ENCODE measurements at places on chromosomes 3 and 15.

DNA sequence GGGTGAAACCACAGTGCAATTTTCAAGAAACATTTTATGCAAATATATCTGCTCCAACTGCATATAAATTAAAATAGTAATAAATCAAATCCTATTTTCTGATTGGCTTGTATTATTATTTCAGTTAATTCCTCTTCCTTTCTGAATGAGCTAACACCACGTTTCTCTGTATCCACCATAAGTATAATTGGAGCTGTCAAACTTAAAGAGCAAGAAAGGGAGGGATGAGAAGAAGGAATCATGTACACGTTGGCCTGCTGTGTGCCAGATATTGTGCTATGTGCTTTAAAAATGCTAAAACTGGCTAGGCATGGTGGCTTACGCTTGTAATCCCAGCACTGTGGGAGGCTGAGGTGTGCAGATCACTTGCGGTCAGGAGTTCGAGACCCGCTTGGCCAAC, 180.0 kb downstream of the MAGI1 start:
- no peak for DNase-seq

DNA sequence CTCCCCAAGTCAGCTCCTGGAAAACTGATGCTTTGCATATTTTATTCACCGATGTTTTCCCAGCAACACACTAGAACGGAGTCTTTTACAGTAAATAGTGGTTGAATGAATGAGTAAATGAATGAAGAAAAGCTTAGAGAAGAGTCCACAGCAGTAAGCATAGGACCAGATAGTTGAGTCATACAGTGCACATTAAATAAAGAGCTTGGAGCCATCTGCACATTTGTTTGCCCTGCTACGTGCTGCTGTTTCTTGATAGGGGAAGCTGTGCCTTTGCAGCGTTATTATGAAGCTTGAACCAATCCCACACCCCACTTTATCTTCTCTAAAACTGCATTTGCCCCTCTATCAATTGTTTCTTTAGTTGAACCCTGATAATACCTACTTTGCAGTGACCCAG, 1.2 kb downstream of the FAM98B start:
- no peak for DNase-seq

GRCh38 chr3:81749265-81749664, 12.2 kb downstream of the GBE1 start:
- DNase-seq, result no peak

DNA sequence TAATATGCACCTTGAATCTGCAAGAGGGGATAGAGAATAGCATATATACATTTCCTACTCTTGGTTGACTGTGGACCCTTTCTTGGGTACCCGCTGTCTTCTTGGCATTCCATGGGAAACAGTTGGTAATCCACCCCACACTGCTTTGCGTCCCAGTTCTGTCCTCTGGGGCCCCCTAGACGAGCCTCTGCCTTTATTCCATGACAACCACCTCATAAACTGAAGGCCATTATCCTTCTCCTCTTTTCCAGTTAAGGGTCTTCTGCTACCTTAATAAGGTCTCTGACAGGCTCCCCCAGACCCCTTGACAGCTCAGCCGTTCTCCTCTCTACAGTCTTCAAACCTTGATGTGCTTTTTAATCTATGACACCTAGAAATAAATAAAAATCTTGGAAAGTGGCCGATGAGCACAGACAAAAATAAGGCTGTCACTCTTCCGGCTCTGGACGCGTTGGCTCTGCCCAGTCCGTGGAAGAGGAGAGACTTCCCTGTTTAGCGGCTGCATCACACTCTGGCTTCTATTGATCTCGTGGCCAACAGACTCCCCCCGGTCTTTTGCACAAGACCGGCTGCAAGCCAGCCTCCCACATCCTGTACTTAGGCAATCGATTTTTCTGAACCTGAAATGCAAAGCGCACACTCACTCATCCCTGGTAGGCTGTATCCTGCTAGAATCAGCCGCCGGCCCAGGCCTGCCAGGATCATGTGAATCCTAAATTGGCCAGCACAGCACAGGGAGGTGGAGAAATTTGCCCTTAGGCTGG, 251.0 kb upstream of the TLE3 start:
- DNase-seq, result no peak

- DNase-seq, result no peak
These were observed 175.0 kb upstream of the TLE3 start for GRCh38 chr15:70272565-70273355.

GRCh38 chr15:90813796-90814190, 54.6 kb upstream of the FURIN start:
- DNase-seq, result no peak

- DNase-seq, result no peak
These were observed 216.4 kb downstream of the RBMS3 start for GRCh38 chr3:29497282-29497681.

All from CD4-positive, alpha-beta T cell treated with Interferon alpha-2 for 1 hour (primary cell).